ENCODE measurements at places on chromosomes 2 and 18. TPM values are rescaled to one million over a fixed set of nuclear protein-coding genes. Genes with fewer than 3 reads are reported as not detected.

GRCh38 chr2:19355416-19355821, 3.0 kb downstream of the OSR1 start:
- peak overlapping the region; percentile 48 for H3K27ac ChIP-seq
- peaks cover 79% of the 10 kb centered on the region for H3K27me3 ChIP-seq
- no peak for DNase-seq
- H3K36me3 ChIP-seq, result peaks cover 14% of the 10 kb centered on the region
- peak overlapping the region; percentile 47 for H3K4me3 ChIP-seq

GRCh38 chr2:68832233-68832869, 38.8 kb downstream of the BMP10 start:
- no peaks in the 10 kb centered on the region for H3K36me3 ChIP-seq
- peaks cover 18% of the 10 kb centered on the region for H3K4me1 ChIP-seq
- H3K27me3 ChIP-seq, result no peaks in the 10 kb centered on the region
- DNase-seq, result no peak
- peak overlapping the region; percentile 72 for H3K27ac ChIP-seq

DNA sequence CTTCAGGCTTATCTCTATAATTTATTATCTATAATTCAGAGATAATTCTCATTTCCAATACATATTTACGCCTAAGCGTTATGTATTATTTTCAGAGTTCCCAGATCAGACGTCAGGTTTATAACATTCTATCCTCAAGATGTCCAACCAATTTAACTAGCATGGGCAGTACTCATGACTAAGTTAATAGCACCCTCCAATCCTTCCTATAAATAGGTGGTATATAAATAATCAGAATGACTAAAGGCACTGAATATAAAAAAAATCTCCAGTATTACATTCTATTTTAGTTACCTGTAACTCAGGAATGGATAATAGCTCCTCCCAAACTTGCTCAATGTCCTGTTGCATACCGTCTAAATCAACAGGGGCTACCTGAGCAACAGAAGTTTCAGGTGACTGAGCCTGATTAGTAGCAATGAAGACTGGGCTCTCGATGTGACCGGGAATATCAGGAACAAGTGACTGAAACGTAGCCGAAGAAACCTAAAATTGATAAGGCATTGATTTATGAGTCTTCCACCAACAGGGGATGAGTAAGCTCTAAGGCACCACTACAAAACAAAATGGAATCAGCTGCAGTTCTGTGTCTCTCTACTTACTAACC, 19.6 kb downstream of the HNRNPA3 start:
- no peaks in the 10 kb centered on the region for H3K27me3 ChIP-seq
- no peak overlapping the region for H3K27ac ChIP-seq
- H3K36me3 ChIP-seq, result no peaks in the 10 kb centered on the region
- no peak for DNase-seq

DNA sequence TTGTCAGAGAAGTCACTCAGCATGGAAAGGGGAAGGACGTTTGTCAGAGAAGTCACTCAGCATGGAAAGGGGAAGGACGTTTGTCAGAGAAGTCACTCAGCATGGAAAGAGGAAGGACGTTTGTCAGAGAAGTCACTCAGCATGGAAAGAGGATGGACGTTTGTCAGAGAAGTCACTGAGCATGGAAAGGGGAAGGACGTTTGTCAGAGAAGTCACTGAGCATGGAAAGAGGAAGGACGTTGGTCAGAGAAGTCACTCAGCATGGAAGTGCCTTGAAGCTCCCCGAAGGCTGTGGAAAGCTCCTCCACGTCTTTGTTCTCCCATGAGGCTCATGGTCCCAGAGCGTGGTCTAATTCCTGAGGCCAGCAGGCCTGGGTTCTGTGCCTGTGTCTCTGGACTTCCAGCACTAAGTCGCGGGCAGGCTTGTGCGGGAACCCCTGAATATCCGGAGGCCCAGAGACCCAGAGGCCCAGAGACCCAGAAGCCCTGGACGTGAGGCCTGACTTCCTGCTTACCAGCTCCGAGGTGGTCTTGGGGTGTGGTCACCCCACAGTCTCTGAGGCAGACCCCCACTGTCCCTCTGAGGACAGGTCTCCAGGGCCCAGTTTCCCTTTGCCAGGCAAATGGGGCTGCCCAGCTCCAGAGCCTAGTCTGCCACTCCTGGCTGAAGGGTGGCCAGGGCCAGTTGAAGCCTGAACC, 70.4 kb upstream of the TWIST2 start:
- H3K27ac ChIP-seq, result no peak overlapping the region
- no peak overlapping the region for H3K4me3 ChIP-seq
- H3K36me3 ChIP-seq, result no peaks in the 10 kb centered on the region
- no peak for DNase-seq
- H3K27me3 ChIP-seq, result no peaks in the 10 kb centered on the region
- no peaks in the 10 kb centered on the region for H3K4me1 ChIP-seq

- H3K27me3 ChIP-seq, result no peaks in the 10 kb centered on the region
- peak overlapping the region; percentile 95 for H3K4me3 ChIP-seq
- H3K4me1 ChIP-seq, result peaks cover 40% of the 10 kb centered on the region
- DNase-seq, result no peak
- peaks cover 28% of the 10 kb centered on the region for H3K36me3 ChIP-seq
- H3K27ac ChIP-seq, result peak overlapping the region; percentile 74
Measured at GRCh38 chr2:208255557-208256106, 761 bp upstream of the IDH1 start.

DNA sequence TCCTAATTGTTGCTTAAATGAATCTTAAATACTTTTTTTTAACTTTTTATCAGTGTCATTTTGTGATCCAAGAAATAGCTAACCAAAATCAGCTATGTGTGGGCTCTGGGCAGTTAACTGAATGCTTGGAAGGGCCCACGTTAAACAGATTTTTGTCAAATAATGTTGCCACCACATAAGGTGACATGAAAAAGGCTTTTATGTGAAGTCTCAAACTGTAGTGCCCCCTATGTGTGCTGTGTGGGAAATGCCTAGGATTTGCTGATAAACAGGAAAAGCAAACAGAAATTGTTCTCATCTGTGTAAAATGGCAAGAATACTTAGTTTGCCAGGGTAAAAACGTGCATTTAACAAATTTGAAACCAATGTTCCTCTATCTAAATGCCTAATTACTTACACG, 242.2 kb downstream of the ZNF516 start:
- no peak overlapping the region for H3K27ac ChIP-seq
- no peak for DNase-seq
- no peaks in the 10 kb centered on the region for H3K4me1 ChIP-seq
- no peaks in the 10 kb centered on the region for H3K36me3 ChIP-seq
- no peak overlapping the region for H3K4me3 ChIP-seq
- no peaks in the 10 kb centered on the region for H3K27me3 ChIP-seq

- H3K36me3 ChIP-seq, result no peaks in the 10 kb centered on the region
- no peak overlapping the region for H3K4me3 ChIP-seq
- H3K27ac ChIP-seq, result no peak overlapping the region
- peaks cover 98% of the 10 kb centered on the region for H3K27me3 ChIP-seq
Measured at GRCh38 chr2:5693287-5694201, 1.4 kb downstream of the SOX11 start.

GRCh38 chr2:85772019-85772745, 18.4 kb downstream of the ATOH8 start:
- no peak overlapping the region for H3K4me3 ChIP-seq
- H3K27me3 ChIP-seq, result no peaks in the 10 kb centered on the region
- peak; percentile 96 for DNase-seq
- H3K4me1 ChIP-seq, result peaks cover 43% of the 10 kb centered on the region

The RALBP1 gene
- 48.7 TPM for total RNA-seq

The UNC80 gene
- total RNA-seq, result 0.06 TPM

The DYSF gene
- 71.4 TPM for total RNA-seq

The POTEJ gene
- total RNA-seq, result not detected

The LBX2 gene
- total RNA-seq, result 1.6 TPM

The UGT1A3 gene
- total RNA-seq, result not detected
